Spinal cord (tissue), 10 donors: ENCODE measurements at places on chromosomes 5 and 9. TPM values are rescaled to one million over a fixed set of nuclear protein-coding genes. Genes with fewer than 3 reads are reported as not detected.

PCDHGB2 gene
- 14.0 TPM for polyA plus RNA-seq

PLPP7 gene
- 12.8 TPM for polyA plus RNA-seq

NR5A1 gene
- 0.09 TPM for polyA plus RNA-seq

S1PR3 gene
- polyA plus RNA-seq = 33.2 TPM

SLC25A48 gene
- polyA plus RNA-seq = 40.1 TPM

SIGMAR1 gene
- polyA plus RNA-seq = 79.5 TPM

SPINK13 gene
- 1.6 TPM for polyA plus RNA-seq

SMIM23 gene
- polyA plus RNA-seq = not detected

BASP1 gene
- polyA plus RNA-seq = 700 TPM

IFNB1 gene
- not detected for polyA plus RNA-seq

CD14 gene
- polyA plus RNA-seq = 7.9 TPM

OR13F1 gene
- polyA plus RNA-seq = not detected

CYLC2 gene
- polyA plus RNA-seq = not detected

KIF4B gene
- polyA plus RNA-seq = 0.14 TPM

CSF1R gene
- 66.5 TPM for polyA plus RNA-seq

NR4A3 gene
- 7.8 TPM for polyA plus RNA-seq

IL13 gene
- polyA plus RNA-seq = not detected

CAMK4 gene
- 19.3 TPM for polyA plus RNA-seq

CDKN2B gene
- polyA plus RNA-seq = 1.8 TPM

CTNNA1 gene
- polyA plus RNA-seq = 208 TPM

TMC1 gene
- 1.4 TPM for polyA plus RNA-seq

LAMC3 gene
- polyA plus RNA-seq = 17.3 TPM

FXN gene
- polyA plus RNA-seq = 18.1 TPM

SHOC1 gene
- polyA plus RNA-seq = 0.05 TPM

DMRT2 gene
- 3.9 TPM for polyA plus RNA-seq

SLC36A2 gene
- polyA plus RNA-seq = 0.24 TPM

FUBP3 gene
- 102 TPM for polyA plus RNA-seq

WNT8A gene
- polyA plus RNA-seq = 0.22 TPM

NUTM2F gene
- not detected for polyA plus RNA-seq

GOLGA2 gene
- polyA plus RNA-seq = 76.2 TPM
